ENCODE measurements at places on chromosomes 6 and 20.

DNA sequence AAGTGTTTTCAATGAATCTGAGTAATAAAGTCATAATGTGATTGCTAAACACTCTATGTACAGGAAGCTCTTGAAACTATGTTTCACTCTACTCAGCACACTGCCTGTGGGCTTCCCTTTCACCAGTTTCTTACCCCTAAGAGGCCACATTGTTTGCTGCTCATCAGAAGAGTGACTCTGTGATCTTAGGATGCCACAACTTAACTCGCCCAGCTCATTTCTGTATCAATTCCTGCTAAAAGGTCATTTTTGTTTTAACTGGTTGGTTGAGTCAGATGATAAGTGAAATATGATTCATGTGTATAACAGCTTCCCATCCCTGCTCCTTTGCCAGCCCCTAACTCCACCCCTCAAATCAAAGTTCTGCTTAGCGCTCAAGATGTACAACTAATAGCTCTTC is 9.8 kb upstream of the NDUFAF4 start:
- no peak for DNase-seq

DNA sequence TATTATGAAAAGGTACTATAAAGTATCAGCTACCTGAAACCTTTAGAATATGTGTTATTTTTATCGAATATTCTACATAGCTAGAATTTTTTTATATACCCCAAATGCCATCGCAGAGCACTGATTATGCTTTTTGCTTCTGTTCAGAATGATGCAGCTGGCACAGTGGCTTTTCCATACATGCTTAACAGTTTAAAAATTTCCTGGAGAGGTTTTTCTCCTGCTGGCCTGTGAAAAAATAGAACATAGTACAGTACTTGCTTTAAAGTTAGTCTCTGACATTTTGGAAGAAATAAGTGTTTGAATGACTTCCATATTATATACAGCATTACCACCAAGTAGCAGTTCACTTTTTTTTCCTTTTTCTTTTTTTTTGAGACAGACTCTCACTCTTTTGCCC is 5.3 kb downstream of the DOP1A start:
- no peak for DNase-seq

GRCh38 chr6:49649988-49650387 is 13.3 kb upstream of the RHAG start:
- DNase-seq, result no peak

GRCh38 chr6:159969921-159970320 is 1.0 kb downstream of the IGF2R start:
- DNase-seq, result peak; percentile 82

DNA sequence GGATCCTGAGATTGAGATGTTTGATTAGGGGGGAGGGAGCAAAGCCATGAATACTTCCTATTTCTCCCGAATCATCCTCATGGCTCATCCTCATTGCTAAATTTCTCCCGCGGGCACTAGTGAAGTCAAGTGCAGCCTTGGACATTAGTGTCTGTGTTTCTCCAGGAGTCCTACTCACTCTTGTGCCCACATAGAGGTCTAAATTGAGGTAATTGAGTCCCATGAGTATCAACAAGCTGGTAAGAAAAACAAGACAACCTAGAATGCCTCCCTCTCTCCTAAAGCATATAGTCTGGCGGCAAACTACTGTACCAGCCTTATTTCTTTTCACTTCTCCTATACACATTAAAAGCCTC is 420 bp downstream of the CENPQ start:
- no peak for DNase-seq

DNA sequence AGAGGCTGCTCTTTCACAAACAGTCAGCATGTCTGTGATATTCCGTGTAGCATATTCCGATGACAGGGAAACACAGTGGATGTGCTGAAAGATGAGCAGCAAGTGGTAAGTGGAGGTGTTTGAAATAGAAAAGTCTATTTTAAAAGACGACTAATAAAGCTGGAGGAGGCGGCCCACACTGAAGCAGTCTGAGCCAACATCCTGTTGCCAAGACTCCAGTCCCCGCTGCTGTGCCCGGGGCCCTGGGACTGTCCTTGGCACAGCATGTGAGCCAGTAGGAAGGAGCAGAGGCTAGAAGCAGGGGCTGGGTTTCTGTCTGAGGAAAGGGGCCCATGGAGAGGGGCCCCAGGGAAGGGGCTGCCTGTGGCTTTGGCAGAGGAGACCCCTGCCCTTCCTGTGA is 351.5 kb upstream of the CHD6 start:
- no peak for DNase-seq

- DNase-seq, result no peak
Measured at GRCh38 chr6:91911945-91912344, 1325.1 kb upstream of the MAP3K7 start.

GRCh38 chr6:25042984-25043725 is 107.4 kb upstream of the RIPOR2 start:
- no peak for DNase-seq

DNA sequence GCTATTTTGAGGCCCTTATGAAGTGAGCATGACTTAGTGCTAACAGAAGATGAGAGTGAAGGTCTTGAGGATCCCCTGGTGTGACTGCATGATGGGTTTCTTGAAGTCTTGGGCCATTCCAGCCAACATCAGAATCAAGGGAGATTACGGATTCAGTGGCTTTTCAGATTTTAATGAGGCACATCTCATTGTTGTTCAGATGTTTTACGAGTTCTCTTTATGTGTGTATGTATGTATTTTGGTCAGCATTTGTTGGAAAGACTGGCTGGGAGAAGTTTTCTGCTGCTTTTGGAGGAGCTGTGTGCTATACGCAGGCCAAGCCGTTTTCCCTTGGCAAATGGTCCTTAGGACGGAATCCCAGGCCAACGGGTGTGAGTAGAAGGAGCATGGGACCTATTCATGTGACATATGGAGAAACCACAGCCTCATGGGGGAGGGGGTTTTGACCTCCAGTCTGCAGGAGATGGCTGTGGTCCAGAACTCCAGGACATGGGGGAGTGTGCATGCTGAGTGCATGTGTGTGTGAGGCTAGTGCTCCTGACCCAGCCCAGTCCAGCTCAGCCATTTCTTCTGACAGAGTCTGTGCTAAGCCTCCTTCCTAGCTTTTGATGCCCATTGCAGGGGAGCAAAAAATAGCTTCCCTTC is 35.3 kb downstream of the CHMP4B start:
- DNase-seq, result no peak

- DNase-seq, result no peak
Measured at GRCh38 chr20:58897488-58897887, 45.0 kb downstream of the GNAS start.

DNA sequence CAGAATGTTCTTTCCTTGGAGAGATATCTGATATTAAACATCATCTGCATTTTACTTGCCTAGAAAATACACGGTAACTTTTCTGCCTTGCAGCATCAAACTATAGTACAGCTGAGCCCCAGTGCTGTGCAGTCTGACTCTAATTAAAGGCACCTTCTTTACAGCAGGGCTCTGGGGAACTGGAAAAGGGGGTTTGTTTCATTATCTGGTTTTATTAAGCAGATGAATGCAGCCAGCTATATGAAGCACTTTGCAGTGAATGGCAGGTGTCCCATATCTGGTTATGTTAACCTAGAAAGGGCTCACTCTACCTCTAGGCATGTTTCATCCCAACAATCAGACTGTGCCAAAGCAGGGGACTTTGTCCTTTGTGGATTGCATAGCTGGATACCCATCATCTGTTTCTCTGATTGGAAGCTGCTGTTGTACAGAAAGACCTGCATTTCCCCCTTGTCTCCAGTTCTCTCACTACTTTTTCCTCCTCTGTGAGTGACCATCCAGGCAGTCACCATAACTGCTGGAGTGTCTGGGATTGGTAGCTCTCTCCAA is 39.6 kb upstream of the CMTR1 start:
- DNase-seq, result no peak

- no peak for DNase-seq
Measured at GRCh38 chr20:35979544-35979943, 11.2 kb downstream of the CNBD2 start.

GRCh38 chr6:131998255-131998982 is 47.2 kb upstream of the CCN2 start:
- DNase-seq, result peak; percentile 37

- no peak for DNase-seq
Measured at GRCh38 chr20:4787820-4788219, 66.1 kb downstream of the PRND start.

DNA sequence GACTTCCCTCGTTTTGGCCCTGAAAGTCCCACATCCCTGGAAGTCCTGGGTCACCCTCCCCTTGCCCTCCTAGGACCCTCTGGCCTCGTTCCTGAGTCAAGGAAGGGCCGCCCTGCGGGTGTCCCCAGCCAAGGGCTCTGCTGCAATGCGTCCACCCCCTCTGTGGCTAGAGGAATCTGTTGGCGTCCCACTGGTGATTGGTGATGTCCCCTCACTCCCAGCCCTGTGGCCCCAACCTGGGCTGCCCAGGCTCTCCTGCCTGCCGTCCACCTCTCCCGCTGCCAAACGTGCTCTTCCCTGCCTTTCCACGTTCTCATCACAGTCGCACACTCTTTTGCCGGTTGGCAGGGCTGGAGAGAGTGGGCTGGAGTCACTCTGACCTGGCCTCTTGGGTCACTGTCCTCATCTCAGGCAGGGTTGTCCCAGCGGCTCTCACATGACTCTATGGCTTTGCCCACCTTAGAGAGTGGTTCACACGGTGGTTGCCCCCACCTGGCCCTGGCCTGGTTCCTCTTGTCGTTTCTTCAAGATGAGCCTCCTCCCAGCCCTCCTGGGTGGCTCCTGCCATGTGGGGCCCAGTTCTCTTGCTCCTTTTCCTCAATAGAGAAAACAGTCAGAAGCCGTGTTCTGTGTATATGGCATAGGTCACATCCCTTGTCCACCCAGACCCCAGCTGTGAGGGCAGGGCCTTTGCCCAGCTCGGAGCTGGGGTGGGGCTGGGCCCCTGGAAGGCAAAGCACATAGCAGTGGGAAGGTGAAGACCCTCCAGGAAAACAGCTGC is 100.9 kb downstream of the TMEM242 start:
- DNase-seq, result no peak

GRCh38 chr6:138818496-138819194 is 22.8 kb downstream of the ECT2L start:
- no peak for DNase-seq
